Spinal cord (tissue), 10 donors: ENCODE measurements at places on chromosomes 7 and 10.

GRCh38 chr10:114071178-114071577 lies 27.5 kb downstream of the ADRB1 start:
- no peak for DNase-seq

DNA sequence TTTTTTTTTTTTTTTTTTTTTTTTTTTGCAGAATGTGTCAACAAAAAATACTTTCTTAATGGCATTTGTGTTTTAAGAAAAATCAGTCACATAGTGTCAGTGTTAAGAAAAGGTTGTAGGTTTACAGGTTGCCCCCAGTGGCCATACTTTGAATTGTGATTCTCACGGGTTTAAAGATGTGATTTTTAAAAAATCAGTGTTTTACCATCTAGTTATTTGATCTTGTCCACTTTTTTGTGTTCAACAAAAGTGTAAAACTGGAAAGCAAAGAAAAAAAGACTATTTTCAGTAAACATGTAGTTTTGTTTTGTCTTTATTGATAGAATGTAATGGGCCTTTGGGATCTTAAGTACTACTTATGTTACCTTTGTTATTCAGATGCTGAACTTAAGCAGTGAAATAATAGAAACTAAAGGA lies 25.7 kb downstream of the SUV39H2 start:
- no peak for DNase-seq

DNA sequence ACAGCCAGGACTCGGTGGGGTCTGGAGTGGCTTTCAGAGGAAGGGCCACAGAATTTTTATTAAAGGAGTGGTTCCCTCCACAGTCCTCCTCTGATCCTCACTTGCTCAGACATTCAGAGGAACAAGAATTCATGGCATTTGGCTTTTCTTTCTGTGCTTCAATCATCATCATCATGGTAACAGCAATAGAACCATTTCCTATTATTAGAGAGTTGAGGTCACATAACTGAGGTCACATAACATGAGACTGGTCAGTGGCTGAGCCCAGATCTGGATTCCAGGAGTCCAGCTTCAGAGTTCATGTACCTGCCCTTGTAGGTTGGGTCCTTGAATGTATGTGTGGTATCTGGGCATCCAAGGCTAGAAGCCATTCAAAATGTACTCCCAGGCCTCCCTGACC lies 177.3 kb upstream of the GRB10 start:
- no peak for DNase-seq

DNA sequence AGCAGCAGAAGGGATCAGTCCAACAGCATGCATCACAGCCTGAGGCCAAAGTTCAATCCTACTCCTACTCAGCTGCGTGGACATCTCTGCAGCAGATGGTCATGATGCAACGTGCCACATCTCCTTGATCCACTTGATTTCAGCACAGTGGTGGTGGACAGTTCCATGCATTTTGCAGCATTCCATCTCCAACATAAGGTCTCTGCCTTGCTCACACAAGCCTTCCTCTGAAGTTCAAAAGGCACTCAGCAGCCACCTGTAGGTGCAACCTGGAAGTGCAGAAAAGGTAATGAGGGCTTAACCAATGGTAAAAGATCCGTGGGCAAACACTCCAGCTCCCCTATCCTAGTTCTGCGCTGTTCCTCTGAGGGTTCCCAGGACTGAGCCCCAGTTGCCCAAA lies 57.5 kb upstream of the CHCHD3 start:
- peak; percentile 13 for DNase-seq

DNA sequence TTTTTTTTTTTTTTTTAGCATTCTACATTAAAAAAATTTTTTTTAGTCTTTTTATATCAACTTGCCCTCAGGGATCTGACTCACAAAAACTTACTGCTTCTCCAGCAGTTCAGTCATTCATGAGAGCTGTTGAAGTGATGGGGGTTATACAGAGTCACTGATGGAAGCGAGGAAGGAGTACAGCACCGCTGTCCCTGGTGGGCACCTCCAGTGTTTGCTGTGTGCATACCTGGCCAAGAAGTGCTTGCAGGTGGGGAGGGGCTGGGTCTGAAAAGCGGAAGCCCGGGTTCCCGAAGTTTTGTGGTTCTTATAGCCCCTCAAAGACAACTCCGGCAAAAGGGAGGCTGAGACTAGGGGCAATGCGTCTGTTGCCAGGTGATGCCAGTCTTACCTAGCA lies 46.2 kb downstream of the MINDY4 start:
- DNase-seq = no peak
